ENCODE measurements at places on chromosomes 1 and 21. TPM values are rescaled to one million over a fixed set of nuclear protein-coding genes. Genes with fewer than 3 reads are reported as not detected.

The GLIS1 gene
- total RNA-seq, result 2.6 TPM

GRCh38 chr1:205591522-205592351 is 40.1 kb downstream of the ELK4 start:
- H3K36me3 ChIP-seq, result no peaks in the 10 kb centered on the region
- H3K27ac ChIP-seq, result no peak overlapping the region
- no peaks in the 10 kb centered on the region for H3K27me3 ChIP-seq

DNA sequence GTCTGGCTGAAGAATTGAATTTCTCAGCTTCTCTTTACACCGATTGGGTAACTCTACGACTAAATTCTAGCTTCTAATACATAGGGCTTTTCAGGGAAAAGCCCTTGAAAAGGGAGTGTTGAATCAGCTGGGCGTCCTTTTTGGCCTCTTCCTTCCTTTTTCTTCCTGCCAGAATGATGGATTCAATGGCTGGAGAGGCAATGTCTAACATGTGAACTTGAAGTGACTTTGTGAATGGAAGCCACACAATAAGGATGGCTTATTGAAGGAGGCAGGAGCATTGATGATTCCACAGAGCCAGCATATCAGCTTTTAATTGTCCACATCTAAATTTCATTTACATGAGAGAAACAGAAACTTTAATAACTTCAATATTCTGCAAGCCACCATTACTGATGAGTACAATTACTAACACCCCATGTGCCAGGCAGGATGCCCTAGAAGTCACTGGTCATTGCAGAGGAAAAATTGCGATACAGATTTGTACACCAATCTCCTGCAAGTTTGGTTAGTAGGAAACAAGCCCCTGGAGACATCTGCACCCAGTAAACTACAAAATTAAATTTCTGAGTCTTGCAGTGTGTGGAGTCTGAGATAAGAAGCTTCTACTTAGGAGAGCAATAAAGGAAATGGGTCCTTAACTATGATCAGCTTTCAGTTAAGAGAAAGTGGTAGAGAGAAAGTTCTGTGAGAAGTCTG is 56.1 kb downstream of the STYXL2 start:
- no peaks in the 10 kb centered on the region for H3K36me3 ChIP-seq
- no peaks in the 10 kb centered on the region for H3K4me1 ChIP-seq
- H3K4me3 ChIP-seq, result no peak overlapping the region
- H3K27me3 ChIP-seq, result no peaks in the 10 kb centered on the region
- no peak overlapping the region for H3K27ac ChIP-seq

DNA sequence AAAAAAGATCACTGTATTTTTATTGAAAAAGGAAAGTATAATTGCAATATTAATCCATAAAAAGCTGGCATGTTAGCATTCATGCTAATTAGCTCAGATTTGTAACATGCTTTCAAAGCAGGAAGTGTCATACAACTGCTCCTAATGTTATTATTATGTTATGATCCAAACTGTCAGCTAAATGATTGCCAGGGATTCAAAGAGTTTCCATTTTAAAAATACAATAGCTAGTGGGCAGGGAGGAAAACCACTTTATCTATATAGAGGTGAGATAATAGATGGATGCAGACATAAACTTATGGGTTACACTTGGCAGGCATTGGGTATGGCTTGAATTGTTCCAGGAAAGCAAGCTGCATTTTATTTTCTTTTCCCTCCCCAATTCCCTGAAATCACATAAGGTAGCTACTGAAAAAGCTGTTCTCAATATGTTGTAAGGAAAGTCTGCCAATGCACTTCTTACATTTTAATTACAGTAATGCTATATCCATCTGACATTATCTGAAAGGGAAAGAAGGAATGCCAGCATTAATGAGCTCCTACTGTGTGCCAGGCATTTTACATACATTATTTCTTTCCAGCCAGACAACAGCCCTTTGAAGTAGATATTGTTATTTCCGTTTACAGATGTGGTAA is 9.8 kb upstream of the MYSM1 start:
- H3K27ac ChIP-seq, result no peak overlapping the region
- H3K4me3 ChIP-seq, result no peak overlapping the region
- peaks cover 6% of the 10 kb centered on the region for H3K4me1 ChIP-seq
- no peaks in the 10 kb centered on the region for H3K36me3 ChIP-seq
- H3K27me3 ChIP-seq, result no peaks in the 10 kb centered on the region
- DNase-seq, result no peak

DNA sequence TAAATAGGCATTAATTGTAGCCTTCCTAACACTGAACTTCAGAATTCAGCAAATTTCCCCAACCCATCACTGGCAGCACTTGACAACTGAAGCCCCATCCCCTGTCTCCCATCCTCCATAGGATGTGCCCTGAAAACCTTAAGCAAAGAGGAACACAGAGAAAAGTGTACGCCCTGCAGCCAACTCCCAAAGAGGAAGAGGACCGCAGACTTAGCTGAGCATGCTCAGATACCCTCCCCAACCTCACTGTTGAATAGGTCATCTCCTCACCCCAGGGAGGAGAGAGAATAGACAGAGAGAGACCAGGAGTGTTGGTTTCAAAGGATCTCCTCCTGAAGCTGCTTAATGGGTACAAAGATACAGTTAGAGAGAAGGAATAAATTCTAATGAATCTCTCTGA is 50.5 kb downstream of the CD2 start:
- H3K27ac ChIP-seq, result no peak overlapping the region
- H3K4me3 ChIP-seq, result no peak overlapping the region
- H3K36me3 ChIP-seq, result no peaks in the 10 kb centered on the region
- no peaks in the 10 kb centered on the region for H3K27me3 ChIP-seq

GRCh38 chr1:17845583-17845982 is 90.5 kb downstream of the ACTL8 start:
- no peak overlapping the region for H3K27ac ChIP-seq
- H3K36me3 ChIP-seq, result no peaks in the 10 kb centered on the region
- no peak for DNase-seq

- H3K27ac ChIP-seq, result no peak overlapping the region
- H3K4me3 ChIP-seq, result no peak overlapping the region
- peaks cover 7% of the 10 kb centered on the region for H3K4me1 ChIP-seq
- H3K27me3 ChIP-seq, result peaks cover 55% of the 10 kb centered on the region
Measured at GRCh38 chr1:183418696-183419095, 516 bp upstream of the NMNAT2 start.

DNA sequence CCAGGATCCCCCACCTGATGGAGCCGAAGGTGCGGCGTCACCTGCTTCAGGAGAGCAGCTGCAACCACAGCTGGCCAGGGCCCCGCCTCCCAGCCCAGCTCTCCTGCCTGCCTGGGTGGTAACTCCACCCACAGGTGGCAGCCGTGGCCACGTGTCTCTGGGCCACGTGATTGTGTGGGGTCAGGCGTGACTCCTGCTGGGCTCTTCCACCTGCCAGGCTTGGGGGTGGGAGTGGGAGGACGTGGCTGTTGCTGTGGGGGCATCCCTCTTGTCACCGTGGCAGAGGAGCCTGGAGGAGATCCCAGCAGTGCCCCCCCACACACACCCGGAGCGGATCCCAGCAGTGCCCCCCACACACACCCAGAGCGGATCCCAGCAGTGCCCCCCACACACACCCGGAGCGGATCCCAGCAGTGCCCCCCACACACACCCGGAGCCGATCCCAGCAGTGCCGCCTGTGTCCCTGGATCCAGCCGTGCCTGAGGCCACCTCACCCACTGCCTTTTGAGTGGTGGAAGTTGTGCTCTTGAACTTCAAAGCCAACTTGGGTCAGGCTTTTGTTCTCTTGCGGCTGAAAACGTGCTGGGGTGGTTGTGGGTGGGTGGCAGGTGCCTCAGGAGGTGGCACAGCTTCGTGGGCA is 32.2 kb downstream of the POFUT2 start:
- H3K36me3 ChIP-seq, result no peaks in the 10 kb centered on the region
- DNase-seq, result no peak
- no peak overlapping the region for H3K4me3 ChIP-seq
- H3K27me3 ChIP-seq, result peaks cover 32% of the 10 kb centered on the region
- H3K27ac ChIP-seq, result no peak overlapping the region

The RNU1-4 gene
- total RNA-seq, result 294 TPM

DNA sequence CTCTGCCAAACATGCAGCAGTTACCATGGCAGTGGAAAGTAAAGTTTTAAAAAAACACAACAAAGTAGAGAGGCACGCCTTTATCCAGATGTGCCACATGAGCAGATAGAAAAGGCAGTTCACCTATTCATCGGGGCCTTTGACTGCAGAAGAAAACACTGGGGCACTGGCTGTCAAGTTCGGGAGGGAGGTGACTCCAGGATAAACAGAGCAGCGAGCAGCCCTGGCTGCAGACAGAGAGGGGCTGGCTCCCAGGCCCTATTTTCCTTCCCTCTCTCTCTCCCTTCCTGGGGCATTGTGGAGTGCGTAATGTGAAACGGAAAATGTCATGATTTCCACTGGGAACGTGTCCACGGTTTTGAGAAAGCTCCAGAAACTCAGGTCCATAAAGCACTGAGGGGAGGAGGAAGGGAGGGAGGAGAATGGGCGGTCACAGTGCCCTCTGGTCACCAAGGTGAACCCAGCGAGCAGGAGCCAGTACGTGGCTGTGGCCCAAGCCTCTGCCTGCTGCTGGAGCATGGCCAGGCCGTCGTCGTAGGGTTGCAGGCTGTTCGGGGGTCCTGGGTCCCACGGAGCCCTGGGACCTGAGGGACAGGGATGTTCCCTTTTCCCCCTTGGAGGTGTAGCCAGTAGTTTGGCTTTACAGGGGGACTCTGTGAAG is 114.7 kb upstream of the IRF2BP2 start:
- peak overlapping the region; percentile 96 for H3K27ac ChIP-seq
- H3K36me3 ChIP-seq, result no peaks in the 10 kb centered on the region
- peaks cover 59% of the 10 kb centered on the region for H3K4me1 ChIP-seq
- H3K27me3 ChIP-seq, result no peaks in the 10 kb centered on the region
- peak overlapping the region; percentile 12 for H3K4me3 ChIP-seq

The SLAMF1 gene
- total RNA-seq, result not detected

- peaks cover 7% of the 10 kb centered on the region for H3K4me1 ChIP-seq
- H3K27me3 ChIP-seq, result no peaks in the 10 kb centered on the region
- peak overlapping the region; percentile 87 for H3K4me3 ChIP-seq
- peaks cover 50% of the 10 kb centered on the region for H3K36me3 ChIP-seq
- peak overlapping the region; percentile 25 for H3K27ac ChIP-seq
Measured at GRCh38 chr21:43790010-43790524, 690 bp downstream of the RRP1 start.

The SLC26A9 gene
- not detected for total RNA-seq

The DNMT3L gene
- total RNA-seq, result not detected
